Central memory CD4-positive, alpha-beta T cell (primary cell): ENCODE measurements at places on chromosomes 3 and 15.

GRCh38 chr3:50472958-50473357 lies 30.5 kb downstream of the CACNA2D2 start:
- peak; percentile 53 for DNase-seq

- no peak for DNase-seq
These were observed 148.0 kb upstream of the NR2E3 start for GRCh38 chr15:71662306-71662705.

DNA sequence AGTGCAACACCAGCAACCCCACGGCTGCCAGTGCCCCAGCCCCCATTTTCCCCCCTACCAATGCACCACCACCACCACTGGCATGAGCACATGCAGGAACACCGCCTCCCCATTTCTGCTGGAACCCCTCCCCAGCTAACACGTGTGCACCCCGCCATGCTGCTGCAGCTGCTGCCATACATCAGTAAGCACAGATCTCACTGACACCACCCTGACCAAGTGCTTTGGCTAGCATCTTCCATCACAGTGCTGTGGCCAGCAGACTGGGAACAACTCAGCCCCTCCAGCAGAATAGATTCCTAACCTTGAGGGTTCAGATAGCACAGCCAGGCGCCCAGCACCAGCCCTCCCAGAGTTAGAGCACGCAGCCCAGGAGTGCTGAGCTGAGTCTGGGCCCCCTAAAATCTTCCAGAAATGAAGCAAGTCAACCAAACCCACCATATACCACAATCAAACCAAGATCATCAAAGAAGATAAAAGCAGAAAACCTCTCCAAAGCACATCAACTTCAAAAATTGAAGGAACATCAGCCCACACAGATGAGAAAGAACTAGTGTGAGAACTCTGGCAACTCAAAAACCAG lies 81.2 kb upstream of the CDV3 start:
- no peak for DNase-seq

- no peak for DNase-seq
These were observed 10.7 kb downstream of the RPLP1 start for GRCh38 chr15:69463182-69463756.

- DNase-seq = no peak
These were observed 40.3 kb downstream of the DUT start for GRCh38 chr15:48371550-48371949.

DNA sequence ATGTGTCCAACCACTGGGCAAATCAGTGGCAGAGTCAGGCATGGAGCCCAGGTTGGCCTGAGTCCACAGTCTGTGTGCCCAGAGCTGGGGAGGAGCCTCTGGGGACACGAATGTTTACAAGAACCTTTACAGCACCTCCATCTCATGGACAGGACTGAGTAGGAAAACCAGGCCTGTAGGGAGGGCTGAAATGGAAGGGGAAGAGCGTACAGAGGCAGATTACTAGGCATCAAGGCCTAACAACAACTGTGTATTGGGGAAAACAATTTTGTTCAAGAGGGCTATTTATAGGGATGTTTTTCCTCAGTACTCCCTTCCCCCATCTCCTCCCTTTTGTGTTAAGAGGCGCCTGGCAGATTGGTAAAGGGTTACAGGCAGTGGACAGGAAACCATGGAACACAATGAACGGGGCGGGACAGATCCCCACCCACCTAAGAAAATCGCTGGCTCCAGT lies 15.1 kb upstream of the ARHGAP31 start:
- no peak for DNase-seq

DNA sequence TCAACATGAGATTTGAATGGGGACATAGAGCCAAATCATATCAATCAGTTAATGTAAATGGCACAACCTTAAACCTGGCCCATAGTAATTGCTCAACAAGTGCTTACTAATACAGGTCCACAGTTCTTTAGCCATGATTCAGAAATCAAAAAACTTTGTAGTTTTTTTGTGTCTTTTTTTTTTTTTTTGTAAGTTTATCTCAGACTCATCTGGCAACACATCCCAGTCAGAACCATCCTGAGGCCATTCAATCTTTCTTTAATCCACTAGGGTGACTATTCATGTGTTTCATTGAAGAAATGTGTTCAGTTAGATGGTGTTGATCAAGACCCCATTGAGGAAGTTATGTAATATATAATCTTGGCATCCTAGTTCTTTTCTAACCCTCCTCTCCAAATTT lies 65.4 kb downstream of the ABI3BP start:
- no peak for DNase-seq

DNA sequence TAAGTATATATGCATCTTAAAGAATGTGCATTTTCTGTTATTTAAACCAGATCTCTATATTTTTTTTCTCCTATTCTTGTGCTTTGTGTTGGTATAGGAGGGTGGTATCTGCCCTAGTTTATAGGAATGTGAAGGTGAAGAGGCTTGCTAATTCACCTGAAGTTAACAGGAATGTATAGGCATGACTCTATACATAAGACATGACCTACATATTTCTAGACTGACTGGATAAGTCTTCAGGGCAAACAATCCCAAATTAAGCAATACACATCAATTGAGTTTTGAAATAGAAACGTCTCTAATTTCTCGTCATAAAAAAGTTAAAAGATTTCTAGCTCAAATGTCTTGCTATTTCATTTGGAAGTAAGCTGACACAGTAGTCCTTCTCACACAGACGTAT lies 410.0 kb downstream of the DIPK2A start:
- no peak for DNase-seq

DNA sequence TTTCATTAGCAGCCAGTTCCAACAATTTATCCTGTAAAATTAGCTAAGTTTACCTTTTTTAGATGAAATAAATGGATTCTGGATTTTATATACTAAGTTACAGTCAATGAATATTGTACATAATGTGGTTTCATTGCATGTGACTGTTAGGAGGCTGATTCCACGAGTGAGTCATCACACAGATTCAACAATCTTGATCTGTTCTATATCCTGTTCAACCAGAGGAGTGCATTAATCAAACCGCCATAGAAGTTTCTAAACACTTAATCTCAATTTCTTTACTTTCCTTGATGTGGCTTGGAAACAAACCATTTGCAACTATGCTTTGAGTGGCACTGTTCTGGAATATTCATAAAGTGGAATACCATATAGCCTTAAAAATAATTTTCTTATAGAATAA lies 15.3 kb downstream of the DNAJC13 start:
- no peak for DNase-seq

- DNase-seq = no peak
These were observed 10.5 kb downstream of the LRRK1 start for GRCh38 chr15:100929641-100930042.

GRCh38 chr3:132253262-132253878 lies 63.8 kb upstream of the ACP3 start:
- DNase-seq = no peak

- no peak for DNase-seq
These were observed 52.2 kb downstream of the REC114 start for GRCh38 chr15:73495181-73495580.

- DNase-seq = no peak
These were observed 8.5 kb downstream of the KLHL18 start for GRCh38 chr3:47291158-47291753.

GRCh38 chr3:44478055-44478468 lies 592 bp upstream of the ZNF445 start:
- DNase-seq = no peak

DNA sequence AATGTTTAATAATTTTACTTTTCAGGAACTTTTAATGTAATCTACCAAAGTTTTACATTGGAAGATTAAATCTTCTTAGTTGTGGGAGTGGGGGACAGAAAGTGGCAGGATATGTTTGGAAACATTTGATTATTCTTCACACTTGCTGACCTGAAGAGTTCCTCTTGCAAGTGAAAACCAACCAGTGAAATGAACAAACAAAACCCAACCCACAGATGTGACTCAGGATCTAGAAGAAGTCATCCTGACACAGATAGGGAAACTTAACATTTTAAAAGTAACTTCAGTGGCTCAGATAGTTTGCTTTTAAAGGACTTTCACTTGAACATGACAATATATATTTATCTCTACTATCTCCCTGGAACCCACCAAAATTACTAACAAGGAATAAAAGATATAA lies 55.4 kb downstream of the ASTE1 start:
- no peak for DNase-seq

DNA sequence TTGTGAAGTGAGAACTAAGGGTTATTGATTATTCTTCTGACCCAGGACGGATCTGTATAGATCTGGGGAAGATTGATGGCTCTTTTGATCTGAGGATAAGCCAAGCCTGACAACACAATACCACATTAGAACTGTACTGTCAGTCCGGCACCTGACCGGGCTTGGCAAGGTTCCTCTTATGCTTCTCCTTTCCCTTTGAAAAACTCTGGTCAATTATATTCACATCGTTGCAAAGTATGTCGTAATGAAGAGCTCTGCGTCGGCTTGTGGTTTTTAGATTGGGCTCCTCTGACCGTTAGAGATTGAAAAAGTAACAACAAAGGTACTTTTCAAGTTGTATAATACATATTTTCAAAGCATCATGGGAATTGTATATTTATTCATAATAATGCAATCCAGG lies 389.8 kb downstream of the NR2F2 start:
- no peak for DNase-seq

- DNase-seq = no peak
These were observed 23.3 kb upstream of the MYO5C start for GRCh38 chr15:52318729-52319500.

DNA sequence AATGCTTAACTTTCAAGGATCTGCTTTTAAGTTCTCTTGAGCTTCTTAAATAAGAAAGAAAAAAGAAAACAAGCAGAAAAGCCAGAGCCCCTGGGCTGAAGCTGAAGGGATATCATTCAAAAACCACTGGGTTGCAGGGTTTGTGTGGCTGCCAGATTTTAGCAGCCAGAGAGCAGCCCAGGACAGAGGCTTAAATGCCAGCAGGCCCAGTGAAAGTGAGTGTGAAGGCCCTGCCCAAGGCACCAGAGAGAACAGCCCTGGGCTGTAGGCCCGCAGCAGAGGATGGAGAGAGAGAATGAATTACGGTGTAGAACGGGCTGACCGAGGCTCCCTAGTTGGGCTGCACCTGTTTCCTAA lies 106.3 kb upstream of the BOC start:
- no peak for DNase-seq

- no peak for DNase-seq
These were observed 1047.4 kb downstream of the IGSF11 start for GRCh38 chr3:117987256-117987655.

DNA sequence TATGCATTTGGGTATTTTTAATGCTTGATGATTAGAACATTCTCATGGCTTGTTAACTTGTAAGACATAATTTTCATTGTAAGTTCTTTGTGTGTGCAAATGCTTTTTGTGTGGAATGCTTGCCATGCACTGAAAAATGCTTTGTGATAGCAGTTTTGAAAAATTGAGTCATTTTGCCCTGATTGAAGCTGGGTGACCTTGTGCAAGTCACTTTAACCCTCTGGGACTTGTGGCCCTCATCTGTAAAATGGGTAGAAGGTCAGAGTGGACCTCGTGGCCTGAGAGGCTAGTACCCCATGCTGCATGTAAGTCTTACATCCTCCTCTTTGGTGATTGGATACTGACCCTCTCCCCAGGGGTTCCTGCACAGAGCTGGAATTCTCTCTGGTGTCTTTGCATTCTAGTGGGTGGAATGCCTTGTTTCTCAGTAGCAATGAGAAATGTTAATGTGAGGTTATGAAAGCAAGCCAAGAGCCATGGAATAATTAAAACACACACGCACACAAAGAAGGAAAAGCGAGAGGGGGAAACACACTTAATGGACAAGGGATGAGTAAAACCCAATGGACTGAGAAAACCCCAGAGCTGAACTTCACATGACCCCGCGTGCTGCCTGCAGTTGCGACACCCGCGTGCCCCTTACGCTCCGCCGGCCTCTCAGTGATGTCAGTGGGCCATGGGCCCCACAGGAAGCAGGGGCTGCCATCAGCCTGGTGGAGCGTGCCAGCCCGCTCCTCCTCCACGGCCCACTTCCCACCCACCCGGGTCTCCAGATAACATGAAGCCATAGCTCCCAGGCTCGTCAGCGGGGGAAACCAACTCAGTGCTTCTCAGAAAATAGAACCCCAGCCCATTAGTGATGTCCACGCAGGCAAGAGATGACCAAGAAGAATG lies 44.0 kb downstream of the SMAD3 start:
- no peak for DNase-seq

DNA sequence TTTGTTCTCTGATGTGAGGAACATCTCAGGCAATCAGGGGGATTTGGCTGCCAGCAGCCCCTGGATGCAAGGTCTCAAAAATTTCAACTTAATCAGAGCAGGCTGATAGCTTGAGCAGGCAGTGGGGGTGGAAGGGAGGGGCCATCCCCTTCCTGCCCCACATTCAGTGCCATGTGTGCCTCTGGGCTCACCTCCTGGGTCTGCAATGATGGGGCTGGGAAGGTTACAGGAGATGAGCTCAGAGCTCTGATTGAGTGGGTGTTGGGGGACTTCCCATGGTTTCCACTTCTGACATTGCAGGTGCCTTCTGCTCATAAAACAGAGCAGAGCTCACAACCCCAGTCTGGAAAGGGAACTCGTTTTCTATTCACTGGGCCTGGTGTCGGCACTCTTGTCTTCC lies 37.0 kb downstream of the PARP16 start:
- DNase-seq = no peak

DNA sequence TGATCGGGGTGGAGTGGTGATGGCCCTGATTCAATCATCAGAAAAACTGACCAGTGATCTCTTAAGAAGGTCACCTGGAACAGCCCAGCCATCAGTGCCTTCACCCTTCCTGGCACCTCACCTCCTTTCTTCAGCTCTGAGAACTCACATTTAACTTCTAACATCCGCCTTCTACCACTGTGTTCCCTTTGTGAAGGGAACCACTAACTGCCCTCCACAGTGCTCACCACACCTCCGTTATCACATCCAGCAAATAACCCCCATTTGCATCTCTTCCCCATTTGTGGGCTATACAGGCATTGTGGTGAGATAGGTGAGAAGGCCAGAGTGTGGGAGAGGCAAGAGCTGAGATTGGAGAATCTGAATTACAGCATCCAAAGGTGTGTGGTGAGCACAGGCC lies 107.4 kb downstream of the PLCL2 start:
- no peak for DNase-seq

DNA sequence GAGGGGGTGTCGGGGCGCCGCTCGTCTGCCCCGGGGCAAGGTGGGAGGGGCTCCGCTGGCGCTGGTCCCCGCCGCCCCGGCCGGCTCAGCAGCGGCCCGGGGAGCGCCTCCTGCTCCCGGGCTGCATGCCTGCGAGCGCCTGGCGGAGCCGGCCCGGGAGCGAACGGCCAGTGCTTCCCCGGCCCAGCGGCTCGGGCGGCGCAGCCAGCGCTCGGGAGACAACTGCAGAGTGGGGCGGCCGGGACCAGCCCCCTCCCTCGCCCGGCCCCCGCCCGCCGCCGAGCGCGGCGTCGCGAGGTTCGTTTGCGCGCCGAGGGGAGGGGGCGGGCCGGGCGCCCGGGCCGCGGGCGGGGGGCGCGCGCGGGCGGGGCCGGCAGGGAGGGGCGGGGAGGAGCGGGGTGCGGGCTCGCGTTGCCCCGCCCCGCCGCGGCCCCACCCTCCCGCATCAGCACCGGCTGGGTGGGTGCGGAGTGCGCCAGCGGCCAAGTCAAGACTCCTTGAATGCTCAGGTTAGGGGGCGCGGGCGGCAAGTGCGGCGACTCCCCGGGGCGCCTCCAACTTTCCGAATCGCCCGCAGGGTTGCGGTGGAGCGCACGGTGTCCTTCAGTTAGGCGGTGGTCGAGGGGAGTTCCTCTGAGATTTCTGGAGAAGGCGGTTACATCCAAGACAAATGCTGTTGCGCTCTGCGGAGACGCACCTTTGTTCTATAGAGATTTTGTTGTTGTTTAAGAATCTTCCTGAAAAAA lies at the start of gene RGMA:
Gene RGMA, minus strand, starts transcription at position 231 of the 746 bp plus-strand sequence. CDS start 279 bp downstream, outside the sequence.
- no peak for DNase-seq

GRCh38 chr15:75309711-75310110 lies 26.2 kb upstream of the COMMD4 start:
- DNase-seq = no peak
